A549 treated with DMSO at 1 μM for 4 hours (cell line): ENCODE measurements at places on chromosomes 5 and 9. TPM values are rescaled to one million over a fixed set of nuclear protein-coding genes. Genes with fewer than 3 reads are reported as not detected.

Gene TTC16
- total RNA-seq: 0.03 TPM in 1 of 5 replicates, not detected in the others

Gene SEMA6A
- total RNA-seq: 0.05 to 0.31 TPM (median 0.17 TPM) in 5 replicates

Gene LPAR1
- 9.0 to 13.1 TPM (median 11.6 TPM) in 5 replicates for total RNA-seq

Gene PCDHGA2
- 0.66 to 0.87 TPM (median 0.76 TPM) in 5 replicates for total RNA-seq

Gene TLX3
- not detected in 5 replicates for total RNA-seq

Gene ANKRD18B
- 5.0 to 10.1 TPM (median 8.4 TPM) in 5 replicates for total RNA-seq

Gene LCN15
- total RNA-seq: not detected in 5 replicates

Gene TMEM215
- total RNA-seq: not detected in 5 replicates

Gene PCDH1
- 1.5 to 2.4 TPM (median 2.1 TPM) in 5 replicates for total RNA-seq

Gene OR1L1
- total RNA-seq: not detected in 5 replicates

Gene PCDHB5
- 1.2 to 1.9 TPM (median 1.4 TPM) in 5 replicates for total RNA-seq

Gene DAB2IP
- 12.7 to 14.5 TPM (median 13.3 TPM) in 5 replicates for total RNA-seq

Gene CYLC2
- total RNA-seq: not detected in 5 replicates

Gene GFRA3
- 0.05 to 0.10 TPM (median 0.07 TPM) in 5 replicates for total RNA-seq

Gene PCDHGB7
- 0.06 to 0.08 TPM (median 0.06 TPM) in 4 of 5 replicates, not detected in the other for total RNA-seq

Gene ACTBL2
- total RNA-seq: 0.02 to 0.09 TPM (median 0.06 TPM) in 5 replicates

Gene MLANA
- not detected in 5 replicates for total RNA-seq

Gene PCDHGC5
- 0.05 TPM in 1 of 5 replicates, not detected in the others for total RNA-seq
